ENCODE measurements at places on chromosomes 2 and 18.

- no peak for DNase-seq
Observed at GRCh38 chr18:41618147-41618546, 336.9 kb upstream of the PIK3C3 start.

DNA sequence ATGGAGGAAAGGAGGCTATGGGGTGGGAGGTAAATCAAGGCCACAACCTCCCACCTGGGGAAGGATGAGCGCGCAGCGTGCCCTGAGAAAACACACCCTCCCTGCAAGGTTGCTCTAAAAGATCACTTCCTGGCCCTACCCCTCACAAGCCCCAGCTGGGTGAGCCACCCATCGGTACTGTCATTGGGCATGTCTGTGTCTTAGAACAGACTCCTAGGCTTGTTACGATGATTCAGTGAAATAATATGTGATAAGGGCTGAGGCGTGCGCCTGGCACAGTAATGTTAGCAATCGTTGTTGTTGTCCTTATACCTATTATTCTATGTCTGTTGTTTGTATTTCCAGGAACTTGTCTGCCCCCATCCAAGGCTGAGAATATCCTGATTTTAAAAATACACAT, 175.1 kb downstream of the ZFP36L2 start:
- DNase-seq = peak; percentile 11

DNA sequence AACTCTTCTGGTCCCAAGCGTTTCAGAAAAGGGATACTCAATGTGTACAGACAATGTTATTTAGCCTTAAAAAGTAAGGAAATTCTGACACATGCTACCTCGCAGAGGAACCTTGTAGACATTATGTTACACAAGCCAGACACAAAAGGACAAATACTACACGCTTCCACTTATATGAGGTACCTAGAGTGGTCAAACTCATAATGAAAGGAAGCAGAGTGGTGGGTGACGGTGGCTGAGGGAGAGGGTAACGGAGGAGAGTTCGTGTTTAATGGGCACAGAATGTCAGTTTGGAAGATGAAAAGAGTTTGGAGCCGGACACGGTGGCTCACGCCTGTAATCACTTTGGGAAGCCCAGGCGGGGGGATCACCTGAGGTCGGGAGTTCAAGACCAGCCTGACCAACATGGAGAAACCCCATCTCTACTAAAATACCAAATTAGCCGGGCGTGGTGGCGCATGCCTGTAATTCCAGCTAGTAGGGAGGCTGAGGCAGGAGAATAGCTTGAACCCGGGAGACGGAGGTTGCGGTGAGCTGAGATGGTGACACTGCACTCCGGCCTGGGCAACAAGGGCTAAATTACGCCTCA, 1.4 kb downstream of the MCM6 start:
- DNase-seq = no peak

DNA sequence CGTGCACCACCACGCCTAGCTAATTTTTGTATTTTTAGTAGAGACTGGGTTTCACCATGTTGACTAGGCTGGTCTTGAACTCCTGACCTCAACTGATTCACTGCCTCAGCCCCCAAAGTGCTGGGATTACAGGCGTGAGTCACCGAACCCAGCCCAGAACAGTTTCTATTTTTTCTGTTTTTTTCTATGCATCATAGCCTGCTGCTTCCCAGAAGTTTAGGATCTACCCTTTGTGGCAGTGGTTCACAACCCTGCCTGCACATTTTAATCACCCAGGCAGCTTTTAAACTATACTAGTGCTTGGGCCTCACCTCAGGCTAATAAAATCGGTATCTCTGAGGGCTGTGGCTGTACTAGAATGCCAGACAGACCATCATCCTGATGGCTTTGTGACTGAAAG, 39.7 kb upstream of the SOCS6 start:
- DNase-seq = no peak

DNA sequence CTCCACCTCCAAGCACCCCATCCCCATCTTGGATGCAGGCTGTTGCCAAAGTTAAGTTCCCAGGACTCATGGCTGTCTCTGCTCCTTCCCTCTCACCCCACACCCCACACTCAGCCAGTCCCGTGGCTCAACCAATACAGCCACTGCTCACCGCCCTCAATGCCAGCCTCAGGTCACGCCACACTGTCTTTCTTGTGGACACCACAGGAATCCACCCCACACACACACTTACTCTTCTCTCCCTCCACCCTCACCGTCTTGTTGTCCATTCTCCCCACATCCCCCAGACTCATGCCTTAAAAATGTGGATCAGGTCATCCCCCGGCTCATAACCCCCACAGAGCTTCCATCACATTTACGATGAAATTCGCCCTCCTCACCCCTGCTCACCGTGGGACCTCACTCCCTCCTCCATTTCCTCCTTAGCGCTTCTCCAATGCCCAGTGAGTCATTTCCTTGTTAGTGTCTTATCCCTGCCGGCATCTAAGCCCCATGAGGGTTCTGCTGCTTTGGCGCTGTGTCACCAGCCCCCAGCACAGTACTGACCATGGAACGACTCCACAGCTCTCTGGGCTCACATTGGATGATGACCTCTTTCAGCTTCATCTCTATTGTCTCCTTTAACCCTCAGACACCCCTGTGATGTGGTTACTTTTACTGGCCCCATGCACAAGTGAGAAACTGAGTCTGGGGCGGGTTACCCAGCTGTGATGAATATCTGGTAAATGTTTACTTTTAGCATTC, 13.8 kb downstream of the MLPH start:
- no peak for DNase-seq

- no peak for DNase-seq
Observed at GRCh38 chr2:189249171-189249570, 69.6 kb upstream of the COL5A2 start.
